ENCODE measurements at places on chromosomes 12 and 14.
A peak's percentile ranks its signal among the peaks of the same experiment; 100 is the strongest.

- DNase-seq, result no peak
Measured at GRCh38 chr12:3054374-3054773, 22.8 kb upstream of the TSPAN9 start.

DNA sequence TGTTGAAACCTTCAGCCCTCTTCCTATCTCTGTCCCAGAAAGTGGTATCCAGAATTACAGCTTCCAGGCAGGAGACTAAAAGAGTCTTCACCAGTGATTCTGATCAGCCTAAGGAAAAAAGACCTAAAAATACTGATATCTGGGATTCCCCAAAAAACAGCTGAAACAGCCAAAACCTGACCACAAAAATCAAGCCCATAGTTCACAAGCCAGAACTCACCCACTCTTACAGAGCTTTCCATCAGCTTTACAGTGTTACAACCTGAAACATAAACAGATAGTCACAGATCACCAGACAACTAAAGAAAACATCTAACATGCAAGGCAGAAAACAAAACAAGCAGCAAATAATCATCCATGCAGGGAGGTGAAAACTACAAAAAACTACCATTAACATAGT, 26.0 kb upstream of the TSPAN8 start:
- no peak for DNase-seq

GRCh38 chr12:32497864-32498263, 98.5 kb downstream of the FGD4 start:
- no peak for DNase-seq

DNA sequence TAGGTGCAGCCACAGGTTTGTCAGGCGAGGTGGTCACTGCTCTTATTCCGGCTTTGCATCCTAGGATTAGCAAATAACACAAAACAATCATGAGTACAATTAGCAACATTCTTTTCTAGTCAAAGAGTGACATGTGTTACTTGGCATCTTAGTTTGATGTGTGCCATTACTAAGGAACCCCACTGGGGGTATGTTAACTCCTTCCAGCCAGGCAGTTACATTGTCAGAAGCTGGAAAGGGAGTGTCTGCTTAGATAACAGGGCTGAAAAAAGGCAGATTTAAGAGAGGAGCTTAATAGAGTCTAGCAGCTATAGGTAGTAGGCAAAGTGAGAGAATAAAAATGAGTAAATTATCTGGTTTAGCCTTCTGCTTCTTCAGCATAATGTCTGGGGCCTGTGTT, 30.5 kb upstream of the METAP2 start:
- DNase-seq, result no peak

DNA sequence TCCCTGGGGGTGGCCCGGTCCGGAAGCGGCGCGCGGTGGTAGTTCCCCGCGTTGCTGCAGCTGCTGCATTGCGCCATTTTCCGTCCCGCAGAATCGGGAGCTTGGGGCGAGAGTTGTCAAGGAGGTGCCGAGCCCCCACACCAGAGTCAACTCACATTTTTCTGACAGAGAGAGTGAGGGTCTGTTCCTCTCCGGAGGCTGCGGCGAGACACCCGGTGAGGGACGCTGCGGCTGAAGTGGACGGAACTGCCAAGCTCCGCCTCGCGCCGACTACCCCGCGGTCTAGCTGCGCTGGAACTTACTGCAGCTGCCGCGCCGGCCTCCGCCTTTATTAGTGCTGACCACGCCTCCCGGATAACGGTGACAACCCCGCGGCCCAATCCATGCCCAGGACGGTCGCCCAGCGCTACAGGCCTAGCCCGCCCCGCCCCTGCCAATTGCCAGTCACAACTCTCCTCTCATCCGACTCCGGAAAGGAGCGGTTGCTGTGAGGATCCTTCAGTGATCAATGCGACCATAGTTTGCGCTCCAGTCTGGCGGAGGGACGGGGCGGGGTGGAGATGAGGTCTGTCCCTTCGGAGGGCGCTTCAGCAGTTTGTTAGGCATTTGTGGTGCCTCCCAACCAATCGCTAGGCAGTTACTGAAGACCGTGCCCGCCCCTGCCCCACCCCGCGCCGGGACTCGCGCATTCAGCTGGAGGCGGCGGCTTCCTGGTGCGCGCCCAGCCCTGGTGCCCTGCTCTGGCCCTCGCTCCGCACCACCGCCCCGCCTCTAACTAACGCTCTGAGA, at the start of gene VAMP1:
Gene VAMP1, minus strand, starts transcription at position 303 of the 789 bp plus-strand sequence. Its CDS starts 146 bp downstream, at position 157.
- peak; percentile 98 for DNase-seq

- DNase-seq, result no peak
Measured at GRCh38 chr12:116278667-116279066, 1.2 kb upstream of the MED13L start.

DNA sequence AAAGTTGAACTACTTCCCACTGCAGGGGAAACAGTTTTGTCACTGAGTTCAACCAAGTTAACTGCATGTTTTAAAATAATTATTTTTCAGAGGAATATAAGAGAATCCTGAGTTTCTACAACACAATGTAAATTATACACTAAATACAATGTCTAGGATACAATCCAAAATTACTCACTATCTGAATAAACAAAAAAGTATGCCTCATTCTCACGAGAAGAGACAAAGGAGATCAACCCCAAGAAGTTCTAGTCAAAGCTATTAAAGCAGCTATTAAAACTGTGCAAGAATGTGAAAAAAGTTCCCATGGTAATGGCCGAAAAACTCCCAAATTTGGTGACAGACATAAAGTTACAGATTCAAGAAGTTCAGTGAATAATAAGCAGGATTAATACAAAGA, 8.8 kb upstream of the KCNK13 start:
- DNase-seq, result peak; percentile 22

GRCh38 chr12:10341892-10342509, 34.3 kb downstream of the KLRD1 start:
- peak; percentile 11 for DNase-seq

- no peak for DNase-seq
Measured at GRCh38 chr14:22978487-22978837, 3.9 kb downstream of the AJUBA start.

- DNase-seq, result no peak
Measured at GRCh38 chr12:79019672-79020071, 155.1 kb downstream of the SYT1 start.

- no peak for DNase-seq
Measured at GRCh38 chr14:102530828-102531478, 21.4 kb upstream of the ANKRD9 start.

DNA sequence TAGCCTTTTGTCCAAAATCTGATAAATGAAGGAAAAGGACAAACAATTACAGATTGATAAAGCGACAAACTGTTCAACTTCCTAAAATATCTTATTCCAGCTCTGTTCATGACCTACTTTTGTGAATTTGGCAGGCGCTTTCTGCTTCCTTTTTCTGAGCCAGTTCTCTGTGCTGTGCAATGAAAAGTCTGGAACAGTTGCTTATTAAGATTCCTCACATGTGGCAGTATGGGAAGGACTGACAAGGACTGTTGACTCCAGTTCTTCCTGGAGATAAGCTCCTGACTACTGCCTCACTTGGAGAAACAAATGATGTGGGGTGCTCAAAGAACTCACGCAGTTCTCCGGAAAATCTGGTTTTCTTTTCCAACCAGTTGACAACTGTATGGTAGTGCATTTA, 58.3 kb upstream of the ANP32D start:
- DNase-seq, result no peak

DNA sequence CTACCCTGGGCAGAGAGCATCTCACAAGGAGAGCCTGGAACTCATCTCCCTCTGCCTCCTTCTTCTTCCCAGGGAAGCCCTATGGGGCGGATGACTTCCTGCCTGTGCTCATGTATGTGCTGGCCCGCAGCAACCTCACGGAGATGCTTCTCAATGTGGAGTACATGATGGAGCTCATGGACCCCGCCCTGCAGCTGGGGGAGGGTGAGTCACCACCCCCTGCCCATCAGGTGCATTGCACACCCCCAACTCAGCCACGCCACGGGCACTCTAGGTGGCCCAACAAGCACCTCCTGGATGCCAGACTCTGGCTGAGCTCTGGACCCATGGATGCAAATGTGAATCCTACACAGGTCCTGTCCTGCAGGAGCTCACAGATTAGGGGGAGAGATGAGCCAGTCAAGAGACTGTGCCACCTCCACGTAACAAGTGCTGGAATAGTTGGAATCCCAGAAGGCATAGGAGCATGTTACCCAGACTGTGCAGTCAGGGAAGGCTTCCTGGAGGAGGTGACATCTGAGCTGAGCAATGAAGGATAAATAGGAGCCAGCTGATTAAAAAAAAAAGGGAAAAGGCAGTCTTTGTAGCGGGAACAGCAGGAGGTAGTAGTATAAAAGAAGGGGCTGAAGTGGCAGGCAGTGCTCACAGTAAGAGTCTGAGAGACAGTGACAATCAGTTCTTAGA, 71.9 kb downstream of the LGMN start:
- DNase-seq, result no peak

DNA sequence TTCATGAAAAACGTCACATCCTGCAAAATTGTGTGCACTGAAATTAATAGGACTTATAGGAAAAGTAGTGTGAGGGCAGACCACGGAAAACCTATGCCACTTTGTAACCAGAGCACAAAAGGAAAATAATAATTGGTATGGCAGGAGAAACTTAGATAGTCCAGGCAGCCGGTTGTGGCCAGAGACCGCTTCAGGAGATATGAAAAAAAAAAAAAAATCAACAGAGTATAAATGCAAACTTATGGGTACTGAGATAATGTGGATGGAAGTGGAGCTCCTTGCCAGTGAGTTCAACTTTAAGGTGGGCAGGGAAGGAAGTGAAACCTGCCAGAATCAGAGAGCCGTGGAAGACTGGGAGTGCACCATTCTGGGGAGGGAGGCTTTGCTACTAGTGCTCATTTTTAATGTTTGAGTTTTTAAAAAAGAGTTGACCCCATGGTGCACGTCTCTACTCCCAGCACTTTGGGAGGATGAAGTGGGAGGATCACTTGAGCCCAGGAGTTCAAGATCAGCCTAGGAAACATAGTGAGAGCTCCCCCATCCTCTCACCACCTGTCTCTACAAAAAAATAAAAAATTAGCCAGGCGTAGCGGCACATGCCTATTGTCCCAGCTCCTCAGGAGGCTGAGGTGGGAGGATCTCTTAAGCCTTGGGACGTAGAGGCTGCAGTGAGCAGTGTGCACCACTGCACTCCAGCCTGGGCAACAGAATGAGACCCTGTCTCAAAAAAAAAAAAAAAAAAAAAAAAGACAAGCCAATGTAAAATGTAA, 34.3 kb upstream of the METAP2 start:
- no peak for DNase-seq

DNA sequence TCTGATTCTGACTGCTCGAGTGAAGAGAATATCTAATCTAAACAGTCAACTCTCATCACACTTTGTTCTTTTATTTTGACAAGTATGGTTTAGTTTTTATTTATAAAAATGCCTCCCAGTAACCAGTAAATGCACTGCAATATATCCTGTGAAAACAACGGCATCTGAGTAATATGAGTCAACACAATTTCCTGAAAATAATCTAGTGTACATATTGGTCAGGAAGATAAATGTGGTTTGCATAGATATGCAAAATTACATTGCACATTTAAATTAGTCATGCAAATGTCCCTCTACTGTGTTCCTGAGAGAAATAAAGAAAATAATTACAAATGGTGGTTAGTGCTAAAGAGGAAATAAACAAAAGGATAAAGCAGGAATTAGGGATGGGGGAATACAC, 1190.7 kb upstream of the SEL1L start:
- DNase-seq, result no peak

DNA sequence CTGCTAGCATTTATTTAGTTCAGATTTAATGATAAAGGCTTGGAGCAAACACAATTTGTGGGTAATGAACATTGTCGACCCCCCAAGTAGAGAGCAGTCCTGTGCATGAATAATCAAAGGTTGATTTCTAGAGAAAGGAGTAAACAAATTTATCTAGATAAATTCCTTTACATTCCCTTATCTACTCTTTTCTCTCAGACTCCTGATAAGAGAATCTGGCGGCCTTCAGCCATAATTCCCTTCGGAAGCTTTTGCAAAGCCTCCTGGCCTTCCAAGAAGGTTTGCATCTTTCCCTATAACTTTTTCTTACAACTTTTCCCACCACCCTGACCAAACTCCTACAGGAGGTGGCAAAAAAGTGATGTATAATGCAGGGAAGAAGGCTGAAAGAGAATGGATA, 42.1 kb downstream of the TMTC3 start:
- no peak for DNase-seq

DNA sequence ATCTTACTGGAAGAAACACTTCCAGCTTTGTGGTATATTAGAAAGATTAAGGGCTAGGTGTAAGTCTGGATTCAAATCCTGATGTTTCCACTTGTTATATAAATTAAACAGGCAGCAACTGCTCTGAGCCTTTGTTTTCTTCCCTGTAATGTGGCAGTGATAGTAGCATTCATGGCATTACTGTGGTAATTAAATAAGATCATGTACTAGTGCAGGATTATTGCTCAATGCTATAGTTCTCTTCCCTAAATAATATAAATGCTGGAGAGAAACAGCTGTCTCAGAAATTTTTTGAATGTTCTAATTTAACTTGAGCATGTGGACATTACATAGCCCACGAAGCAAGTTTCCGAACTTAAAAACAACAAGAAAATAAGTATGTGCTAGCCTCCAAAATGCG, 5.4 kb downstream of the TMEM117 start:
- DNase-seq, result no peak

DNA sequence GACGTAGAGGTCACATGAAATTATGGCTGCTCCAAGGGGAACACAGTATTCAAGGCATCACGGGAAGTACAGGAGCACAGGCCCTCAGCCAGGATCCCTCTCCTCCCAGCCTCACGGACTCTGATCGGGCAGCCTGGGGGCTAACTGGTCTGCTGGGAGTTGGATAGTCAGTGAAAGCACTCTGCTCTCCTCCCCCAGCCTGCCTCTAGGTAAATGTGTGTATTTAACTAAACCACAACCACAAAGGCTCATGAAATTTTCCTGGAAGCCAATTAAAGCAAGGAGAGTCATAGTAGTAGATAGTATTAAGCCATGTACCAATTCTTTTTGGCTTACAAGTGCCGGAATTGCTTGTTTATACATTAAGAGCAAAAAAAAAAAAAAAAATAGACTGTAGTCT, 254.3 kb downstream of the MSRB3 start:
- peak; percentile 58 for DNase-seq

GRCh38 chr12:27343255-27344000, 10.8 kb downstream of the BMAL2 start:
- peak; percentile 94 for DNase-seq

- DNase-seq, result no peak
Measured at GRCh38 chr12:104741497-104742367, 216.4 kb downstream of the SLC41A2 start.
